ENCODE measurements at places on chromosomes 7 and 10.

DNA sequence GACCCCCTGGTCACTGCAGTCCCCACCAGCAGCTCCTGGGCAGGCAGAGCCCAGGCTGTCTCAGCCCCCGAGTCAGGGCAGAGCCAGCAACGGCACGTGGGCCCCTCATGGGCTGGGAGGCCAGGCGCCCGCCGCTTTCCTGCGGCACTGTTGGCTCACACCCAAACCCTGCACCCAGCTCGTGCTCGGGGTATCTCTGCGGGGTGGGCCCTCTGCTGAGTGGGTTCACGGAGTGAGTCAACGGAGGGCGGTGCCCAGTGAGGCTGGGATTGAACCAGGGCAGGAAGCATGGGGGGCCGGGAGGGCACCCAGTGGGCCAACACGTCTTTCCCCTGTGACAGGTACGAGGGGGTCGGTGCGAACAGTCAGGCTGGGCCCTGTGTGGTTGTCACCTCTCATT is 28.9 kb downstream of the ADAP1 start:
- no peak for DNase-seq

- DNase-seq: no peak
Observed at GRCh38 chr7:100642534-100642907, 1.2 kb upstream of the TFR2 start.

- DNase-seq: no peak
Observed at GRCh38 chr10:63630931-63631680, 109.9 kb downstream of the REEP3 start.

DNA sequence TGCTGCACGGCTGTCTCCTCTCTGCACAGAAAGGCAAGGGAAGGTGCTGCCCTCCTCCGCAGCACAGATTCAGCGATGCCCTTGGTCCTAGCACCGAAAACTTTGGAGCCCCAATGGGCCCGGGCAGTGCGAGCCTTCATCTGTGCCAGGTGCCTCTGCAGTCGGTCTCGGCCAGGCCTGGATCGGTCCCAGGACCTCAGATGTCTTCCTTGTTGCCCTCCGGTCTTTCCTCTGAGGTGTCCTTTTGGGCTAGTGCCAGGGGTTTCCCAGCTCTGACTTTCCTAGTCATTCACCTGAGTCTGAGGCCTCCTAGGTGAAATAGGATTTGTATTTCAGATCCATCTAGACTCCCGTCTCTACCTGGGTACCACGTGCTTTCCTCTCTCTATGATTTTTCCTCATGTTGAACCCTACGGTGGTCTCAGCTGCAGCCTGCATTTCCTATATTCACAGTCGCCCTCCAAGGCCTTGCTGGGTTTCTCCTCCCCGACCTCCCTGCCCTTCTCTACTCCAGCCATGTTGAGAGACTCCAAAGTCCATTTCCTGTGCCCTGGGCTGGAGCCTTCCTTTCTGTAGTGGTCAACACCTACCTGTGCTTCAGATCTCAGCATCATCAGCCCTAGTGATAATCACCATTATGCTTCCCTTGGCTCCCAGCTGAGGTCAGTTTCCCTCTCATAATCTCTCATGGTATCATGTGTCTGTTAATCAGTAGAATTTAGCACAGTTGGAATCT is 92.0 kb upstream of the PRSS58 start:
- DNase-seq: no peak

- no peak for DNase-seq
Observed at GRCh38 chr10:132714986-132715775, 70.8 kb downstream of the NKX6-2 start.

DNA sequence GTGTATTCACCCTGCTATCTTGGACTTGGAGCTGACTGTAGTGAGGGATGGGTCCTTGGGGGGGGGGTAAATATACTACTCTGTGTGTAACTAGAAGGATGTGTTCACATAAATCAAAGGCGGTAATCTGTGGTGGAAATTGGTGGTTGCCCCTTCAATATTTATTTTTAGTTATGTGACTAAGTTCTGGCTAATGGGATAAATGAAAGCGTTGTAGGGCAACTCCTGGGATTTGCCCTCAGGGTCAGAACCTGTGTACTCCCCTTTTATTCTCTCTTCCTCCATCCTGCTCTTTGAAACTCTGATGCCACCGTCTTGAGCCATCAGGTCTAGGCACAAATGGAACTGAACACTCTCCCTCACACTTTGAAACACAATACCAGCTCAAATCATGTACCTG is 24.3 kb upstream of the ST7 start:
- no peak for DNase-seq

- no peak for DNase-seq
Observed at GRCh38 chr10:94983555-94983954, 45.1 kb downstream of the CYP2C9 start.

DNA sequence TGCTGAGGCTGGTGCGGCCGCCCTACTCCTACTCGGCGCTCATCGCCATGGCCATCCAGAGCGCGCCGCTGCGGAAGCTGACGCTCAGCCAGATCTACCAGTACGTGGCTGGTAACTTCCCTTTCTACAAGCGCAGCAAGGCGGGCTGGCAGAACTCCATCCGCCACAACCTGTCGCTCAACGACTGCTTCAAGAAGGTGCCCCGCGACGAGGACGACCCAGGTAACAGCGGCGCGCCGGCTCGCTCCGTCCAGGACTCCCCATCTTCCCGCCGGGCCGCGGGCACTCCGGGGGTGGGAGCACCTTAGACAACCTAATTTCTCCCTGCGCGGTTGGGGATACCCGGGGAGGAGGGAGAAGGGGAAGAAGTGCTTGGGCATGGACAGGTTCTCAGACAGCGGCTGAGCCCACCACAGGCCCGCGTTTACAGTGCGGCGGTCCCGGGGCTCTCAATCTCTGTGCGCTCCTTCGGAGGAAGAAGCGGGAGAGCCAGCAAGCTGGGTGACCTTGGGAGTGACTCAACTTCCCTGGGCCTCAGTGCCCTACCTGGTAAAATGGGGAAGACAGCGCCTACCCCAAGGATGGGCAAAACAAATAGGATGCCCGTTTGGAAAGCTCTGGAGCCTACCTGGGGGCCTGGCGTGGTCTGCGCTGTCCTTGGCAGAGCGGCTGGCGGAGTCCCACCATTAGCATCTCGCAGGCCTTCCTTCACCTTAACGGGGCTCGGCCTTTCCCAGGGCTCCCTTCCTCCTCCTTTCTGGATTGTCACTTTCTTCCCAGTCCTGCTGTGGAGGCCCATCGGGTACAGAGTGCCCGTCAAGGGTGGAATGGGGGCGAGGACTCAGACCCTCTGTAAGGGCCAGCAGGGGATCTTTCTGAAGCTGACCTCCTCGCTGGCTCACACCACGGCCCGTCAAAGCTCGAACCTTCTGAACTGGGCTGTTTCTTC is 852 bp downstream of the FOXI2 start:
- no peak for DNase-seq

DNA sequence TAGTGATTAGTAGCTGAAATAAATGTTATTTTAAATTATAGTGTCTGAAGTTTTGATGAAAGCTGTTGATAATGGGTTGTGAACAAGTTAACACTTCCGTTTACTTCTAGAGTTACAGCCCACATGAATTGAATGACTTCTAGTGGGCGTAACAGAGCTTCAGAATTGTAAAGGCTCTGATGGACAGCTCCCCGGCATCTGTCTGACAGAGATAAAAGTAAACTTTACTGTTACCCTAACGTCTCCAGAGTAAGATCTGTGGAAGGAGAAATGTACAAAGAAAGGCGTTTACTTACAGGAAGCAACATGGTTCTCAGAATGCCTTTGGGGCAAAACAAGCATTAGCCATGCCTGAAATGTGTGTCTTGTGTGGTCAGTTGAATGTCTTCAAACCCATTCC is 124.4 kb downstream of the ADARB2 start:
- DNase-seq: no peak

GRCh38 chr7:55171157-55171556 is 152.3 kb downstream of the EGFR start:
- no peak for DNase-seq

- no peak for DNase-seq
Observed at GRCh38 chr10:29811751-29812427, 177.1 kb upstream of the SVIL start.

DNA sequence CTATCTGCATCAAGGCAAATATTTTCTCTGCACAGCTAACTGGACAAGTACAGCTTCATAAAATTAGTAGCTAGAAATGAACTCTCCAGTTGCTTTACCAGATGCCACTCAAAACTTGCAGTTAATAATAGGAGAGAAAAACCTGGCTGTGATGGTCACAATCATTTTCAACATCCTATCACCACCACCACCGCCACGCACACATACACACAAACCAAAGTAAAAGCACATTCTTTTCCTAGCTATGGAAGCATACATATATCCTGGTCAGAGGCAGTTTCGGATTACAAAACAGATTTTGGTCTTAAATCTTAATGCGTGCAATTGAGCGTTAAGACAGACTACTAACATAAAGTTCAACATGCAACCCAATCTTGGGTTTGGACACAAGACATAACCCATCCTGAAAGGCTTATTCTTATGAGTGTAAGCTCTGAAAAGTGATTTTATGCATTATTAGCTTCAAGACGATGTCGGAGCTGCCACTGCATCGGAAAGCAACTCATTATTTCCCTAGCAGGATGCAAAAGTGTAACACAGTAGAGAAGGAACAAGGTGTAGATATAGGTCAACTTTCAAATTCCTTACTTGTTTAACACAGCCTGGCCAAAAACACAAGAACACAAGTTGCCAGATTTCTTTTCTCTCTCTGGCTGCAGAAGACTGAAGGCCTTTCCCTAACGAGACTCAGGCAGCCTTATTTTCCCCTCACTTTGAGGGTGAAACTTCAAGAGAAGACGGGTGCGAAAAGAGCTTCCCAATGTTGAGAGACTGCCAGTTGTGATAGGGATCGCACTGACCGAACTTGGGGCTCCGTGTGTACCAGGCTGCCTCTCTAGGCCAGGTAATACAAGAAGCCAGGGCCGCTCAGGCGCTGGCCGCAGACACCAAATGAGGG is 1.2 kb downstream of the CACUL1 start:
- DNase-seq: no peak

DNA sequence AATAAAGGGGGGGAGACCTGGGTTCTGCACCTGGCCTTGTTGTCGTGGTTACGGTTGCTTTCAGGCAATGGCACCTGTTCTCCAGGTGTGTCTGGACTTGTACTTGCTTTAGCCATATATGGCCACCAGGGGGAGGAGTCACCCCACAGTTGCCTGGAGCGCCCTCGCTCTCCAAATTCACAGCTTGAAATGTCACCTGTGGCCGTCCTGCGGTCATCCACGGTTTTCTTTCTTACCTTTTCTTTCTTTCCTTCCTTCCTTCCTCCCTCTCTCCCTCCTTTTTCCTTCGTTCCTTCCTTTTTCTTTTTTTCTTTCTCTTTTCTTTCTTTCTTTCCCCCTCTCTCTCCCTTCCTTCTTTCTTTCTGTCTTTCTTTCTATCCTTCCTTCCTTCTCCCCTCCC is 157.2 kb upstream of the ZNF92 start:
- no peak for DNase-seq

- DNase-seq: no peak
Observed at GRCh38 chr10:36591436-36591835, 534.0 kb upstream of the ANKRD30A start.

- no peak for DNase-seq
Observed at GRCh38 chr7:81267508-81267907, 348.7 kb upstream of the SEMA3C start.

GRCh38 chr10:101485681-101486554 is 102.1 kb downstream of the POLL start:
- DNase-seq: no peak

GRCh38 chr7:30348083-30348560 is 63.7 kb downstream of the ZNRF2 start:
- DNase-seq: no peak

DNA sequence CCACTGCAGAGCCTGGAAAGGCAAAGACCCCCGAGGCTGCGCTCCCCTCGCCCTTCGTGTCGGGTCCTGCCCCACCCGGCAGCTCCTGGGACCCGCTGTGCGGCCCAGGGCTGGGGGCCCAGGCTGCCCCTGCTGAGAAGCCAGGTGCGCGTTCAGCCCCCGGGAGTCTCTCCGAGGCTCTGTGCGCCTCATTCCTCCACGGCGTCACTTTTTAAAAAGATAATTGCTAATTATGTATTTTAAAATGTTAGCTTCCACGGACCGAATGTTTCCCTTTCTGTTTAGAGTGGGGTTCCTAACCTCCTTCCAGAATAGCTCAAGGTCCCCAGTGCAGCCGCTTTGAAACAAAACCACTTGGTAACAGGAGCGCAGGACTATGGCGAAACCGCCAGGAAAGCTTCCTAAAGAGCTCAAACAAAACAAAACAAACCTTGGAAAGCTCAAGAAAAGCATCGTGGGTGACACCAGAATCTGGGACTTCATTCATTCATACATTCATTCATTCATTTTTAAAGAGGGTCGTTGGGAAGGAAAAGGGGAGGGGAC is 45.6 kb downstream of the PDIA4 start:
- DNase-seq: no peak

DNA sequence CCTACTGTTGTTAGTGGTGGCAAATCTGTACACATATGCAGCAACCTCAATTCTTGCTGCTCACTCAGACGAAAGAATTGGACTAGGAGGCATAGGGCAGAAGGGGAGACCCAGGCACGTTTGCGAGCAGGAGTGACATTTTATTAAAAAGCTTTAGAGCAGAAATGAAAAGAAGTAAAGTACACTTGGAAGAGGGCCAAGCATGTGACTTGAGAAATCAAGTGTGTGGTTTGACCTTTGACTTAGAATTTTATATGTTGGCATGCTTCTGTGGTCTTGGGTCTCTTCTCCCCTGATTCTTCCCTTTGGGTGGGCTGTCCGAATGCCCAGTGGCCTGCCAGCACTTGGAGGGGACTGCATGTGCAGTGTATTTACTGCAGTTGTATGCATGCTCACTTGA is 205.5 kb upstream of the SEMA3D start:
- no peak for DNase-seq

DNA sequence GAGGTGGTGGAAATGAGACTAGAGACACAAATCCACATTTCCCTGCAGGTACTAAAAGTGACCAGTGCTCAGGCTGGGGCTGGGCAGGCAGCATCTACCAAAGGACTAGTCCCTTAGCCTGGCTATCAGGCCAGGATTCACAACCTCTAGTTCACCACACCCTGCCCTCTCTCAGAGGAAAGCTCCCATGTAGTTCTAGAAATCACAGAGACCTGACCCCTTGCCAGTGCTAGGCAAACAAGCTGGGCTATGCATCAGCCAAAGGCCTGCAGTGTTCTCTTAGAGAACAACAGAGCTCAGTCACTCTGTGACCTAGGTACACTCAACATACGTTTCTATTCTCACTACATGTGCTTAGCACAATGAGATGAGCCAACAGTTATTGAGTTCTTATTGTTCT is 26.7 kb upstream of the LRRC4 start:
- DNase-seq: no peak

- no peak for DNase-seq
Observed at GRCh38 chr7:155071916-155072571, 1.9 kb downstream of the HTR5A start.

DNA sequence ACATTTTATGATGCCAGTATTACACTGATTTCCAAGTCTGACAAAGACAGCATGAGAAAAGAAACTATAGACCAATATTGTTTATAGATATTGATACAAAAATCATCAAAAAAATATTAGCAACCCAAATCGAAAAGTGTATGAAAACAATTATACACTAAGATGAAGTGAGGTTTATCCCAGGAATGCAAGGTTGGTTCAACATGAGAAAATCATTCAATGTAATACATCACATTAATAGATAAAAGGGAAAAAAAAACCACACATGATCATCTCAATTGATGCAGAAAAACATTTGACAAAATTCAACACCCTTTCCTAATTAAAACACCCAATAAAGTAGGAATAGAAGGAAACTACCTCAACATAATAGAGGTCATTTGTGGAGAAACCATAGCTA is 153.9 kb downstream of the DNAJC1 start:
- DNase-seq: no peak

- no peak for DNase-seq
Observed at GRCh38 chr7:43390576-43390975, 192.3 kb upstream of the STK17A start.

- no peak for DNase-seq
Observed at GRCh38 chr7:134276951-134277350, 39.8 kb downstream of the SLC35B4 start.

All from esophagus squamous epithelium (tissue), 5 donors.